ENCODE measurements at places on chromosomes 3 and 15.

- DNase-seq = no peak
Observed at GRCh38 chr3:178669022-178669601, 132.9 kb downstream of the KCNMB2 start.

- no peak for DNase-seq
Observed at GRCh38 chr3:39096775-39097174, 10.7 kb downstream of the GORASP1 start.

DNA sequence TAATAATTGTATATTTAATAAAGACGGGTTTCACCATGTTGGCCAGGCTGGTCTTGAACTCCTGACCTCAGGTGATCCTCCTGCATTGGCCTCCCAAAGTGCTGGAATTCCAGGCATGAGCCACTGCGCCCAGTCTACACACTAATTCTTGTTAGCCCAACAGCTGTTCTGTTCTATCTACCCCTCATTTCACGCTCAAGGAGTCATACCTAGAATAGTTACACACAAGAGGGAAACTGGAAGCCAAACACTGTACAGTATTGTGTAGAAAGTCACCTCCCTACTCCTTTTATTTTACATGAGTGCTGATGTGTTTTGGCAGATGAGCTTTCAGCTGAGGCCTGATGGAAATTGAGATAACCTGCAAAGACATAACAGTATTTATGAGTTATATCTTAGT is 13.4 kb upstream of the CTDSPL2 start:
- no peak for DNase-seq

DNA sequence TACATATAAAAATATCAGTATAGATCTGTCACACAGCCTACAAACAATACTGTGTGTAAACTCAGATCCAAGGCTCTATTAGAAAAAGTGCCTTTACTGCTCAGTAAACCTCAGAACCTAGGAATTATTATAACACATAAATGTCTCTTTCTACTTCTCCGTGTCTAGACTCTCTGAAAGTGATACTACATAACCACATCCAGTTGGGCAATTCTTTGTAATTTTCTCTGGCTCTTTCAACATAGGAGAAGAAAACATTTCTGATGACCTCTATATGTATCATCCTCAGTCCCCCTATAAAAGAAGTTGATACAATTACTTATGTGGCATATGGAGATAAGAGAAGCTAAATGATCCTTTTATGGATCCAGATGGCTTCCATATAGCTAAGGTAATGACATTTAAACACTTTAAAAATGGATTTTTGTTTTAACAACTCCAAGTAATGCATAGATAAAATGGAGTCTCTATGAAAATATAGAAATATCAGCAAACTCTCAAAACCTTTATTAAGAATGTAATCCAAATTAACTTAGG is 104.5 kb downstream of the LSAMP start:
- peak; percentile 17 for DNase-seq

GRCh38 chr3:109161487-109162123 is 25.1 kb downstream of the C3orf85 start:
- no peak for DNase-seq

DNA sequence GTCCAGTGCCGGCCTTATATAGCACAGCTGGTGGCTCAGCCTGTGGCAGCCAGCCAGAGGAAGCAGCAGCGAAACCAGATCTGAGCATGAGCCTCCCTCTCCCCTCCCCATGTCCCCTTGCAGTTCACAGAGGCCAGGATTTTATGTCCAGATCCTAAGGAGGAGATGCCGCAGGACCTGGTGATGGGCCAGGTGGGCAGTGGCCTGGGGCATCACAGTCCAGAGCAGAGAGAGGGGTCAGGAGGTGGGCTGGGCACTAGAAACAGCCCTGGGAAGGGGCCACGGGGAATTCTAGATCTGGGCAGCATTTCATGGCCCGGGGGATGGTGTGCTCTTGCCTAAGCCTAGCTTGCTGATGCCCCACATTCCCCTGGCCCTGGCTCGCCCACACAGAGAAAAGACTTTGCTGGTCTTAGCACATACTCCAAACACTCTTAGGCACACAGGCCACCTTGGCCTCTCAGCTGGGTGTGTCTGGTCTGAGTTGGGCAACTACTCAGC is 259 bp upstream of the CILP start:
- peak; percentile 68 for DNase-seq

DNA sequence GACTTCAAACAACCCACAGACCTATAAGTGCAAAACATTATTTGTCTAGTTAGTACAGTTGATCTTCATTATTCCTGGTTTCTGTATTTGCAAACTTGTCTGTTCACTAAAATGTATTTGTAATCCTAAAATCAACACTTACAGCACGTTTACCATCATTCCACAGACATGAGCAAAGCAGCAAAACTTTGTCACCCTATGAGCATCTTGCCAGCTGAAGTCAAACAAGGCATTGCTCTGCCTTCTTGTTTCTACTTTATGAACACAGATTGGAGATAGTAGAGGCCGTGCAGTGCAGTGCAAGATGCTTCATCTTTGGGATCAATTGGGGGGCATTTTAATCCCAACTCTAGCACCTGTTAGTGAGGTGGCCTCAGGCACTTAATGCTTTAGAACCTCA is 202.1 kb downstream of the NLGN1 start:
- DNase-seq = no peak

DNA sequence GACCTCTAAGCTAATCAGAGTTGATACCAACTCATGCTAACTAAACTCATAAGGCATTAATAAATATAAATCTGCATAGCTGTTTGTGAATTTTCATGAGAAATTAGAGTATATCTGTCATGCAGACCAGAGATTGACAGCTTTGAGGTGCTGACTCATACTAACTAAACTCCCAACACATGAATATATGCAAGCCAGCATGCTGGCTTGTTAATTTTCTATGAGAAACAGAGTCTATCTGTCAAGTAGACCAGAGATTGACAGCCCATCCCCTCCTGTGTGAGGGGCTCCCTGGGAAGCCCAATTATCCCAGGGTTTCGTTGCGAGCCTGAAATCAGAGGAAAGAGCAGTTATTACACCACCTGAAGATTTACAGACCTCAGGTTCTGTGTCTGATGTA is 69.3 kb downstream of the CD47 start:
- DNase-seq = no peak

- no peak for DNase-seq
Observed at GRCh38 chr3:107969994-107970819, 120.6 kb downstream of the CD47 start.

- no peak for DNase-seq
Observed at GRCh38 chr3:18149935-18150334, 275.2 kb downstream of the SATB1 start.

DNA sequence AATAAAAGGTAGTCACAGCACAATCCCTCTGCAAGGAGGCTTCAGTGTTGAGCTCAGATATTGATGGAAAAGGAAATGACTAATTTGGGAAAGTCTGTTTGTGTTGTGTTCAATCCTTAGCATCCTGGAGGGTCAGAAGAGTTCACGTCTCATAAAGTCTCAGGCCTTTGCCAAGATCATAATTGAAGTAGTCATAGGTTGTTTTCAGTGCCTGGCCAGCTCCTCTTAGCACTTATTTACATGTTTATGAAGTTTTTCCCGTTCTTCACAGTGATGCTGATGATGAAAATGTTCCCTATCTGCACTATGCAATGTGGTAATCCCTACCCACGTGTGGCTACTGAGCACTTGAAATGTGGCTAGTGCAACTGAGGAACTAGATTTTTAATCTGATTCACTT is 61.6 kb upstream of the TGFBR2 start:
- DNase-seq = no peak

DNA sequence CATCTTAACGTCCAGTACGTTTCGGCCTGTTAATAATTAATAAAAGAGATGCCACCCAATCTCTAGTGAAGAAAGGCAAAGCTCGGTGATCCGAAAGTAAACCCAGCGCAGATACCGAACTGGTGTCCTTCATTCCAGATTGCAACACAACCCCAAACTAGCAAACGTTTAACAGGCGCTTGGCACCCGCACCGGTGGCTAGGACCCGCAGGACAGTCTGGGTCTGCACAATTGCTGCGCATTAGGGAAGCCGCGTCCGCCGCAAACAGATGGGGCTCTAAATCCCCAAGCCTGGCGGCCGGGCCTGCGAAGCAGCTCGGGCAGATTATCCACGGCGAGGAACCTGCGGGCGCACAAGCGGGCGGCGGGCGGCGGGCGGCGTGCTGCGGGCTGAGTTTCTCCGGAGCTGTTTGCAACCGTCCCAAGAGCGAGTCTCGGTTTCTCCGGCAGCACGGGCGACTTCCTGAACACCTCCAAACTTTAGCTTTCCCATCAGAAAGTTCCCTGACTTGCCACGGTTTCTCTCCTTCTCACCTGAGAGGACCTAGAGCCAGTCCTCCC is 112.1 kb upstream of the ICE2 start:
- peak; percentile 94 for DNase-seq

DNA sequence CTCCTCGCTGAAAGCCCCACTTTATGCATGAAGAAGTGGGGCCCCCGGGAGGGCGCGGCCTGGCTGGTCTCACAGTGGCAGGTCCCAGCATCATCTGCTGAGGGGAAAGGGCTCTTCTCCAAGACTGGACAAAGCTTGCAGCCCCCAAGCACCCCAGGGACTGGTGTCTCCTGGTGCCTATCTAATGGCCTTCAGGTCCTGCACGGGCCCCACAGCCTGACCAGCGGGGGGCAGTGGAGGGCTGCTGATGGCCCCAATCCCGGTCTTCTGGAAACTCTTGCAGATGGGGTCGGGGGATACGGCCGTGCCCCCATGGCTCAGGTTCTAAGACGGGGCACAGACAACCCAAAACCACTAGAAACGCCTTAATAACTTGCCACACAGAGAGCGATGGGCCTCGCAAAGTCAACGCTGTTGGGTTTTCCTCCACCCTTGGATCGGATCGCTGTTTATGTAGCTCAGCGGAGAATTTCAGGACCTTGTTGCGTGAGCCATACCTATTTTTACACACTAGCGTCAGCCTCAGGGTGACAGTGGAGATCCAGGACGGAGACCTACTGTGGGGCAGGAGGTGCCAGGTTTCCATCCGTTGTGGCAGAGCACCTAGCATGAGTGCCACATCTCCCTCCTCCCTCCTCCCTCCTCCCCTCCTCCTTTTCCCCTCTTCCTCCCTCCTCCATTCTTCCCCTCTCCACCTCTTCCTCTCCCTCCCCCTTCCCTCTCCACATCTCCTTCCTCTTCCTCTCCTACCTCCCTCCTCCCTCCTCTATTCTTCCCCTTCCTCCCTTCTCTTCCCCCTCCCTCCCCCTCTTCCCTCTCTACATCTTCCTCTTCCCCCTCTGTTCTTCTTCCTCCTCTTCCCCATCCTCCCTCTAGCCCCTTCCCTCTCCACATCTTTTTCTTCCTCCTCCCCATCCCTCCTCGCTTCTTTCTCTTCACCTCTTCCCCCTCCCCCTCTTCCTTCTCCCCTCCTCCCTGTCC is 79.3 kb upstream of the ALDH1L1 start:
- DNase-seq = peak; percentile 62

DNA sequence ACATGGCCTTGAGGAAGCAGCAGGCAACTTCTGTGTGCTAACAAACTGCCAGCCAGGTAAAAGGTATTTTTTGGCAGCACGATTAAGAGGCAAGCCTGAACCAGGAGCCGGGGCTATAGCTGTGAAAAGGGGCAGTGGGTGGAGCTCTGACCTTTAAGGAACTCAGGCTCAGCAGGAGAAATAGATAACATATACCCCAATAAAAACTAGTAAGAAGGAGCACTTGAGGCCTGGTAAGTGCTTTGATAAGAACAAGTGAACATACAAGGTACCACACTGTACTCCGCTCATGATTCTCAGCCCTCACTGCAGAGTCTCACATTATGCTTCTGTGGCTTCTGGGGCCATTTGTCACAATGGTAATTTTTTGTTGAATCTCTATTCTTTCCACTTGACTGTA is 5.4 kb downstream of the FYCO1 start:
- DNase-seq = no peak

GRCh38 chr3:31170932-31171670 is 276.6 kb upstream of the GADL1 start:
- no peak for DNase-seq

GRCh38 chr3:98746122-98746521 is 17.0 kb upstream of the ST3GAL6 start:
- no peak for DNase-seq

DNA sequence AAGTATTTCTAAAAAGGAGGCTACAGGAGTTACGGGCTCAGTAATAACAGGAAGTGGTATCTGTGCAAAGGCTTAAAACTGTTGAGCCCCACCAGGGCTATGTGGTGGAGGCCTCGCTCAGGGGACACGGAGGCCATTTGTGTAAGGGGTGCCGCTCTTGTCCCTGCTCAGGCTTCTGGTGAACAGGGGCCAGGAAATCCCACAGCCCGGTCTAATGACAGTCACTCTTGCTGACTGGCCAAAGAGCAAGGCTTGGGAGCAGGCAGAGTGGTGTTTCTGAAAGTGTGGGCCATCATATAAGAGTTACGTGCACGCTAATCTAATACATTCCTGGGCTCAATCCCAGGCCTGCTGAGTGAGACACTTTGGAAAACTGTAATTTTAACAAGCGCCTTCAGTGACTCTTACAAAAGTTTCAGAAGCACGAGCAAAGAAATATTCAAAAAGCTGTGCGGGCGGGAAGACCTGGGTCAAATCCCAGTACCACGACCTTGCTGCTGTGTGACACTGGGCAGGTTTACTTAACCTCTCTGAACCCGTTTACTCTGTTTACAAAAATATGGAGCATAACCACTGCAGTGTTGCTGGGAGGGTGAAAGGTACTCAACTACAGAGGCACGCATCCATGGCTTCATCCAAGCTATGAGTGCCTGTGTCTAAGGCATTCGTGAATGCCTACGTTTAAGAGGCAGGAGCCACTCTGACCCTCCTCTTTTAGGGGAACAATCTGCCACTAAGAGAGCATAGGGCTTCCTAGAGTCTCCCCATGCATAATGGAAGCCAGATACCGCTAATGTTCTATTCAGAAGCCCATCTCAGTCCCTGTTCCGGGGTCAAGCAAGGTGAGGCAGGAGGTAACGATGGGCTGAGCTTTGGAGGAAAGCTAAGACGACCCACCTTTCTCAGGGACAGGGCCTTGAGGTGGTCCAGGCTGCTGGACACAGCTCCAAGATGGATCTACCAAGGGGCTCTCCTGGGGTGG is 2.0 kb downstream of the ATP10A start:
- no peak for DNase-seq

GRCh38 chr3:51681453-51681852 is 10.4 kb downstream of the TEX264 start:
- DNase-seq = no peak

GRCh38 chr3:59659755-59660154 is 609.9 kb upstream of the CFAP20DC start:
- no peak for DNase-seq

DNA sequence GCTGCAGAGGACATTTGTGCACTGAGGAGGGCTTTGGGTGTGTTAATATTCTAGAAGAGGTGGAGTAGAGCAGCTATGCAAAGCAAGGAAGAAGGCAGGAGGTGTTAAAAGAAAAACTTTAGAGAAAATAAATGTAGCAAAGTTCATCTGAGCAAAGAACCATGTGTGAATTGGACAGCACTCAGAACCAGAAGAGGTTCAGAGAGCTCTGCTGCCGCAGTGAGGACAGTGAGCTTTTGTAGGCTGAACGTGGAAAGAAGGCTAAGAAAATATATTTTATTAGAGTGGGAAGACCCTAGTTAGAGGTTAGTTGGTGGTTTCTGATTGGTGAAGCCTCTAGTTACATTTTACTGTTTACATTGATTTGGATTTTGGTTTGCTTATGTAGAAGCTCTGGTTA is 50.7 kb downstream of the ST6GAL1 start:
- no peak for DNase-seq

Measured in NCI-H82 (cell line).